ENCODE measurements at places on chromosomes 2 and 18. TPM values are rescaled to one million over a fixed set of nuclear protein-coding genes. Genes with fewer than 3 reads are reported as not detected.

DNA sequence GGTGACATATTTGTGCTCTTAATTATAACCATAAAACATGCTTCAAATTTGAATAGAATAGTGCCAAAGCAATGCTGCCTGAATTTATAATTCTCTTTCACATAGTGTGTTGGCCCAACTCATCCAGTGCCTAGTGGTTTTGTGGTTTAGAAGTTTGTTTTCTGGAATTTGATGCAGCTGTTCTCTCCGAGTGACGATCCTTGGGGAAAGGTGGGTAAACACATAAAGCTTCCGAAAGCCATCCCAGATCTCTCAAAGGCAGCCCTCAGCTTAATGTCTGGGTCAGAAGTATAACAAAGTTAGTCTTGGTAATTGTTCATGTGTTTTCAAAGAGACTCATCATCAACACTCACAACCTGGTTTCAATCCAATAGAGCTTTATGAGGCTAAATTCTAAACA, 235.6 kb upstream of the CDH2 start:
- no peak overlapping the region for H3K27ac ChIP-seq
- H3K36me3 ChIP-seq = no peaks in the 10 kb centered on the region
- DNase-seq = no peak

DNA sequence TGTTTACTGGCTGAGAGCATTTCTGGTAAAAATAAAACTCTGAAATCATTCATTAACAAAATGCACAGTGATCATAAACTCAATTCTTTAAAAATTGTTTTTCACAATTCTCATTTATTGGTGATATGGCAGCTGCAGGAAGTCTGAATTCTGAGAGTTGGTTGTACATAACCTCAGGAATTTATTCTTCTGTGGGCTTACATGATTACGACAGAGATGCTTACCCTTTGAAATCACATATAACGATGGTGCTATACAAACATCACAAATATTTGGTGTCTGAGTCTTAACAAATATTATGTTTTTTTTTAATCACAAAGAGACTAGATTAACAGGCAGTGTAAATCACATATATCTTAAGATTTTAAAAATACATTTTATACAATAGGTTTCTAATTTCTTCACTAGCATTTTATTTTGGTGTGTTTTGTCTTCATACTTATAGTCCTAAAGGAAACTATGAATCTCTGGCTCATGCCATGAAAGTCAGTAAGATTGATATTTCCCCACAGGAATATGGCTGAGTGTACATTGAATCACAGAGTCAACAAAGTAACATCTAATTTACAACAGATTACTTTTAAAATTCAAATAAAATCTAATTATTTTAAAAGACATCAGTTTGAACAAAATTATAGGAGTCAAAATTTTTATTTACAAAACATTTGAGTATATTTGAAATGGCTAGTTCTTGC, 318.8 kb upstream of the THUMPD2 start:
- no peak overlapping the region for H3K27ac ChIP-seq
- DNase-seq = no peak
- no peaks in the 10 kb centered on the region for H3K27me3 ChIP-seq
- no peaks in the 10 kb centered on the region for H3K36me3 ChIP-seq
- H3K4me1 ChIP-seq = no peaks in the 10 kb centered on the region
- no peak overlapping the region for H3K4me3 ChIP-seq

Gene POMC
- 5.0 TPM for total RNA-seq

DNA sequence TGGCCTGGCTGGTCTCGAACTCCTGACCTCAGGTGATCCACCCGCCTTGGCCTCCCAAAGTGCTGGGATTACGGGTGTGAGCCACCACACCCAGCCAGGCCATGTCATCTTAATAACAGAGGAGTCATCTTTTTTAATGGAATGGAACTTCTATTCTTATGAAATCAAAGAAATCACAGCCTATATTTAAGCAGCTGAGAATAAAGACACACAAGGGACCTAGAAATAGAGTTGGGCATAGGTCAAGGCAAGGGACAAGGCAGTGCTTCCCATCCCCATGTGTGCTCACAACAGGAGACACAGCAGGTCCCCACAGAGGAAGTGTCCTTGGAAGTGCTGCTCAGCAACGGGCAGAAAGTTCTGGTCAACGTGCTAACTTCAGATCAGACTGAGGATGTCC, 3.2 kb downstream of the SNX17 start:
- H3K4me3 ChIP-seq = no peak overlapping the region
- H3K4me1 ChIP-seq = peaks cover 30% of the 10 kb centered on the region
- no peaks in the 10 kb centered on the region for H3K27me3 ChIP-seq
- no peak overlapping the region for H3K27ac ChIP-seq
- H3K36me3 ChIP-seq = peaks cover 6% of the 10 kb centered on the region

DNA sequence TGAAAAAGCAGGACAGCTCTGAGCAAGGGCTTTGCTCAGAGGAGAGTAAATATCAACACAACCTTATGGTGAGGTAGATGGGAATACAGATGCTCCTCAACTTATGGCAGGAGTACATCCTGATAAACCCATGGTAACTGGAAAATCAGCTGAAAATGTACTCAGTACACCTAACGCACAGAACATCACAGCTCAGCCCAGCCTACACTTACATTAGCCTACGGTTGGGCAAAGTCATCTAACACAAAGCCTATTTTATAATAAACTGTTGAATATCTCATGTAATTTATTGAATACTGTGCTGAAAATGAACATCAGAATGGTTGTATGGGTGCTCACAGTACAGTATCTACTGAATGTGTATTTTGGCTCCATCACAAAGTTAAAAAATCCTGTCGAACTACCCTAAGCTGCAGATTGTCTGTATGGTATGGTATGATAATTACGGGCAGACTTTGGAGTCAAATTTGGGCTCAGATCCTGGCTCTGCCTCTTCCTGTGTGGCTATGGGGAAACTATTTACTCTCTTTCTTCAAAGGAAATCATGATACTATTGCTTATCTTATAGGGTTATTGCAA, 120.3 kb upstream of the LYPD1 start:
- no peak overlapping the region for H3K4me3 ChIP-seq
- no peaks in the 10 kb centered on the region for H3K4me1 ChIP-seq
- no peaks in the 10 kb centered on the region for H3K27me3 ChIP-seq
- DNase-seq = no peak

GRCh38 chr18:11383381-11383780, 226.0 kb upstream of the SLC35G4 start:
- H3K36me3 ChIP-seq = no peaks in the 10 kb centered on the region
- H3K27me3 ChIP-seq = peaks cover 6% of the 10 kb centered on the region
- no peak overlapping the region for H3K27ac ChIP-seq
- DNase-seq = no peak
- no peak overlapping the region for H3K4me3 ChIP-seq
- no peaks in the 10 kb centered on the region for H3K4me1 ChIP-seq

DNA sequence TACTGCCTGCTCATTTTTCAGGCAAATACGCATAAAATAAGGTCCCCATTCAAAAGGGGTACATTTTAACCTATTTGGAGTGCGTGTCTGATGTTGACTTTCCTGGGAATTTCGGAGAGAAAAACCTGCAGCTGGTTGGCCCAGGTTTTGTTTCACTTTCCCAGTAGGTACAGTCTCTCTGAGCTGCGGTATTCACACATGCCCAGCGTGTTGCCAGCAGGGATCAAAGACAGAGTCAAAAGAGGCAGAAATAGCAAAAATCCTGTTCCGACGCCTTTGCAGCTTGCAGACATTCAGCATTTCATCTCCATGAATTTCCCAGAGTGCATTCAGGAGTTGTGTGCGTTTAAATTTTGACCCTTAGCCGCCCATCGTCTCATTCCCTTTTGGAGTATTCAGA, 855.4 kb upstream of the CELF4 start:
- H3K4me3 ChIP-seq = no peak overlapping the region
- DNase-seq = no peak
- H3K4me1 ChIP-seq = no peaks in the 10 kb centered on the region
- H3K36me3 ChIP-seq = no peaks in the 10 kb centered on the region
- no peak overlapping the region for H3K27ac ChIP-seq
- H3K27me3 ChIP-seq = no peaks in the 10 kb centered on the region

- DNase-seq = no peak
- H3K4me3 ChIP-seq = peak overlapping the region; percentile 94
- peak overlapping the region; percentile 99 for H3K27ac ChIP-seq
- H3K4me1 ChIP-seq = peaks cover 73% of the 10 kb centered on the region
- H3K27me3 ChIP-seq = no peaks in the 10 kb centered on the region
- H3K36me3 ChIP-seq = no peaks in the 10 kb centered on the region
Observed at GRCh38 chr2:37587817-37588216, 83.6 kb downstream of the CDC42EP3 start.

Gene TMEM214
- total RNA-seq = 42.4 TPM

DNA sequence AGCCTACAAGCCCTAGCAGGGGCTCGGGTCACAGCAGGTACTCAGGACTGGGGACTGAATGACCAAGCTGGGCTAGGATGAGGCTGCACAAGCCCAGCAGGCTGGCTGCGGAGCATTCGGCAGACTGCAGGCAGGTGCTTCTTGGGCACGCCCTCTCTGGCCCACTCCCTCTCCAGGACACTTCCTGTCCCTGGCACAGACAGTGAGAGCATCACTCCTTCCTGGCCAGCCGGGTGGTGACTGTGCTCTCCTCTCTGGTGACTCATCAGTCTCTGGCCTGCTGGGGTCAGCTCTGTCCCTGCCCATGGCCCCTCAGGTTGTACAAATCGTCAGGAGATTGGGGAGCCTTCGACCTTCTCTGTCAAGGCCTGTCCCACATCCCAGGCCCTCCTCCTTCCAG, 22.5 kb downstream of the C1QL2 start:
- peaks cover 34% of the 10 kb centered on the region for H3K27me3 ChIP-seq
- H3K36me3 ChIP-seq = no peaks in the 10 kb centered on the region
- peaks cover 5% of the 10 kb centered on the region for H3K4me1 ChIP-seq
- DNase-seq = no peak
- no peak overlapping the region for H3K4me3 ChIP-seq

DNA sequence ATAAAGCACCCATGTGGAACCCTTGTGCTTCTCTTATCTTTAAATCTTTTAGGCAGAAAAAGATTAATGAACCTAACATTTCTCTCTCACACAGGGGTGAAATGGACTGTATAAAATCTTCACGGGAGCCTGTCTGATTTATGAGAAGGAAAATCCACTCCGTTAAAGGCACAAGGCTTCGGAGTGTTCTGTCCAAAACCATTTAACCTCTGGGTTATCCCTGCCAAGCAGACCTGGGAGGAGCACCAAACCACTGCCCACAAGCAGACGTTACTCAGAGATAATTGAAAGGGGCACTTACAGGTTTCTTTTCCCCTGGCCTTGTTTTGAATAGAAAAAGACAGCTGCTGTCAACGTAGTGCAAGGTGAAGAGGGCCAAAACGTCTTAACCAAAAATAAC, 184.4 kb upstream of the DOK6 start:
- peaks cover 8% of the 10 kb centered on the region for H3K27me3 ChIP-seq
- no peaks in the 10 kb centered on the region for H3K36me3 ChIP-seq
- H3K4me1 ChIP-seq = no peaks in the 10 kb centered on the region
- H3K4me3 ChIP-seq = no peak overlapping the region

GRCh38 chr2:118986738-118987137, 44.7 kb downstream of the MARCO start:
- no peaks in the 10 kb centered on the region for H3K36me3 ChIP-seq
- DNase-seq = no peak
- no peak overlapping the region for H3K27ac ChIP-seq
- no peak overlapping the region for H3K4me3 ChIP-seq
- no peaks in the 10 kb centered on the region for H3K4me1 ChIP-seq

DNA sequence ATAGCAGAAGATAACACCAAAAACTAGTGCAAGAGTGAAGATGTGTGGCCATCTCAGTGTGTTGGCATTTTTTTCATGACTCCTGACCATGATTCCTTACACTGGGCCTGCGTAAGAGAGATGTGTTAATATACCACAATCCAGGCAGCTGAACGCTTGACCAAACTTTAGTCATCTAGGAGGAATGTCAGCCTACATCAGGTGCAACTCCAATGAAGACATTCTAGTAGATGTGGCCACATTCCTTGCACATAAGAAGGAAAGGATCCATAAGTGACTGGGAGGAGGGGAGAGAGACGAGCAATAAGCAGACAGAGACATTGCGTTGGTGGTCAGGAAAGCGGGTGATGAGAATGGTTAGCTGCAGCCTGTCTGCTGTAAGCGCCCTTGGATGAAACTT, 42.6 kb downstream of the CYRIA start:
- peaks cover 37% of the 10 kb centered on the region for H3K27me3 ChIP-seq
- H3K27ac ChIP-seq = no peak overlapping the region
- peaks cover 24% of the 10 kb centered on the region for H3K4me1 ChIP-seq
- DNase-seq = no peak
- H3K4me3 ChIP-seq = peak overlapping the region; percentile 4

Data from T-helper 17 cell (primary cell).